ENCODE measurements at places on chromosomes 6 and 20.
A peak's percentile ranks its signal among the peaks of the same experiment; 100 is the strongest.

- DNase-seq: no peak
Measured at GRCh38 chr6:46128476-46128875, 1.3 kb upstream of the ENPP4 start.

DNA sequence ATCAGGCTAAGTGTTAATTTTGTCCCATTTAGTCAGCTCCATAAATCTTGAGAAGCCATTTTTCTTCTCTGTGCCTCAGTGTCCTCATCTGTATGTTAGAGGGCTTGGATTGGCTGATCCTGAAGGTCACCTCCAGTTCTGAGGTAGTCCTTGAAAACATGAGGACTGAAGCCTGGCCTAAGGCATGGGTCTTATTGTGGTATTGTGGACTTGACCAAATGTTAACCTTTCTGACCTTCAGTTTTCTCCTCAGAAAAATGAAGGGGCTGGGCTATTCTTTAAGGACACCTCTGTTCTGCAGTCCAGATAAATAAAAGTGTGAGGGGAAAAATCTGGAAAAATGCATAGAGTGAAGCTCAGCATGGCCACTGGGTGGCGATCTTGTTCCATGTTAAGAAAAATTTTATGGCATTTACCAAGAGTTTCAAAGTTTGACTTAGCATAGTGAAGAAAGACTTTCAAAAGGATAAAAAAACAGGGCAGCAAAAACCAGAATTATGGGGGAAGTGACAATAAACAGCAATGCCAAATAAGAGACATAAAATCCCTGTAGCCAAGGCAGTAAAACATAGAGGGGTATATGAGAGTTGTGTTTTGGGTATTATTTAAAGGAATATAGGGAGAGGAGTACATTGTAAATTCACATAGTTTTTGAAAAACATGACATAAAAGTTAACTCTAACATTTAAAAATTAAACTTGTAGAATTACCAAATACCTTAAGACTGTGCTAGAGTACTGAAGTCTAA lies 13.2 kb upstream of the TFB1M start:
- peak; percentile 51 for DNase-seq

DNA sequence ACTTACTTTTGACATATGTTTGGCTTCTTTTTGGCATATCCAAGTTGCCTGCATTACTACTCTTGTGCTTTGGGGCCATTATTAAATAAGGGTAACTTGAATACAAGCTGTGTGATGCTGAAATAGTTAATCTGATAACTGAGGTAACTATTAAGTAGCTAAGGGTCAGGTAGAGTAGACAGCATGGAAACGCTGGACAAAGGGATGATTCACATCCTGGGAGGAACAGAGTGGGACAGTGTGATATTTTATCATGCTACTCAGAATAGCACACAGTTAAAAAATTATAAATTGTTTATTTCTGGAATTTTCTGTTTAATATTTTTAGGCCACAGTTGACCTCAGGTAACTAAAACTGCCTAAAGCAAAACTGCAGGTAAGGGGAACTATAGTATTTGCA lies 483.9 kb downstream of the RFPL4B start:
- DNase-seq: no peak

- peak; percentile 28 for DNase-seq
Measured at GRCh38 chr6:79438030-79438429, 99.2 kb downstream of the LCA5 start.

DNA sequence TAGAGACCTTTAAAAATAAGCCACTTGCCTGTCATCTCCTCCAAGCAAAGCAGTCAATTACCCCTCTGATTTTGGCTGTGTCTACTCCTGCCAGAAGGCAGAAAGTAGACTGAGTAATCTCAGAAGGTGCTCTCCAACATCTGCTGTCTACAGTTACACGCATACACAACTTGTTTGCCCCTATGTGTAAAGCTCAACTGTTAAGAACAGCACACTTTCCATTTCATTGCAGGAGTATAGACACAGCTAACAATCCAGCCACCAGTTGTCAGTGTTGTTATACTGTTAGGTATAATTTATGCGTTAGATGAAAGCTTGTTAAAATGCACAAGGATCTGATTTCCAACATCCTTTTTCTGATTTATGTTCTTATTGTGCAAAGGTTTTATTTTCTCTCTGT lies 88.2 kb downstream of the SAMD3 start:
- no peak for DNase-seq

- DNase-seq: no peak
Measured at GRCh38 chr6:97663252-97663651, 380.2 kb upstream of the MMS22L start.

GRCh38 chr6:74170118-74170517 lies 474.1 kb downstream of the CD109 start:
- DNase-seq: no peak

GRCh38 chr20:33477386-33478234 lies 12.3 kb upstream of the CBFA2T2 start:
- DNase-seq: no peak

DNA sequence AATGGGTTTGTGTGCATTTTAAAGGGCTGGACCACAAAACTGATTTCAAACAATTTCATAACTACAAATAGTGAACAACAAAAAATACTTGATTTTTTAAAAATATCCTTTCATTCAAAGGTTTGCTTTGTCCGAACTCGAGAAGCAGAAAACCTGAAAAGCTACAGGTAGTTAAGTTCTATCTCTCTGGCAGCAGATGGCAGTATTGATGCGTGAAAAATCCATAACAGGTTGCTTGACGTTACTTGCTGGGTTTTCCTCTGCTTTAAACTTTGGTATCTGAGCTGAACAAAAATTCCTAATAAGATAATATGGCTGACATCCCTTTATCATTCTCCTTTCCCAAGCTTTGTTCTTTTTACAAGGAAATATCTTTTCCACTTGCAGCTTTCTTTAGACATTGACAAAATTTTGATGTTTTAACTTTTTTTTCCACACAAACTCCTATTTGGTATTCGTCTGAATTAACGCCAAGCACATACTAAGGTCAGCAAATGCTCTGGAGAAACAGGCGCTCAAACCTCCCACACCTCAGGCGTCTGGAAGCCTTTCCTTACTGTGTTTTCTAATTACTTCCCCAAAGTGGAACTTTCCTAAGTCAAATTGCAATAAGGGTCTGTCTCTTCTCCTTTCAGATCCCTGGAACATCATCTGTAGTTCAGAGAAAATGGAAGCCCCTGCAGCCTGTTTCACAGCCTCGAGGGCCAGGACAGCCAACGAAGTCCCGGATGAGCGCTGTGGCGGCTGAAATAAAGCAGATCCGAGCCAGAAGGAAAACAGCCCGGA lies 50.3 kb upstream of the GFRAL start:
- DNase-seq: peak; percentile 59

GRCh38 chr6:47098570-47098993 lies 56.5 kb upstream of the ADGRF1 start:
- no peak for DNase-seq

DNA sequence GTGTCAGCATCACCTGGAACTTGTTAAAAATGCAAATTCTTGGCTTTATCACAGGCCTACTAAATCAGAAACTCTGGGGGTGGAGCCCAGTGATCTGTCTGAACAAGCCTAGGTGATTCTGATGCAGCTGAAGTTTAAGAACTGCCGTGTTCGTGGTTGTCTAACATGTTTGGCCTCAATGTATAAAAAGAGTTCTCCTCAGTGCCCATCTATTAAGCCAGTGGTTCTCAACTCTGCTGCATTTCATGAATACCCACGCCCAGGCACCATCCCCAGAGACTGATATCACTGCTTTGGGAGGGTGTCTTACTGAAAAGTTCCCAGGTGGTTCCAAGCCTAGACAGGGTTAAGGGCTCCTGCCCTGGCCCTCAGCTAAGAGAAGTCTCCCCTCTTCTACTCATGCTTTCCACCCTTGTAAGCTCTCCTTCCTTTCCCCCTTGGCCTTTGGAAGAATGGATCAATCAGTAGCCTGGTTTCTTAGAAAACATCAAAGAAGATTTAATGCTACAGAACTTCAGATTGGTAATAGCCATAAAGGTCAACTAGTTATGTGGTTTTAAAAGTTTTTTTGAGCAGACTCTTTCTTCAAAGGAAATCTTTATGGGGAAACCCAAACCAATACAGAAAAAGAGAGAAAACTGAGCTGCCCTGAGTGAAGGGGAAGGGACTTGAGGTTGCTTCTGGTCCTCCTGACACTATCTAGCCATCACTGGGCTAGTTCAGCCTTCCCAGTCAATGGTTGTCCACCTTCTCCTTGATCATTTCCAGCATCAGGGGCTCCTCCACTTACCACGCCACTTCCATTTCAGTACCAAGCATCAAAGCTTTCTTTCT lies 38.9 kb upstream of the TNFAIP3 start:
- DNase-seq: no peak

- DNase-seq: no peak
Measured at GRCh38 chr6:88562353-88563276, 396.5 kb upstream of the CNR1 start.

- no peak for DNase-seq
Measured at GRCh38 chr6:21800948-21801438, 207.4 kb downstream of the SOX4 start.

DNA sequence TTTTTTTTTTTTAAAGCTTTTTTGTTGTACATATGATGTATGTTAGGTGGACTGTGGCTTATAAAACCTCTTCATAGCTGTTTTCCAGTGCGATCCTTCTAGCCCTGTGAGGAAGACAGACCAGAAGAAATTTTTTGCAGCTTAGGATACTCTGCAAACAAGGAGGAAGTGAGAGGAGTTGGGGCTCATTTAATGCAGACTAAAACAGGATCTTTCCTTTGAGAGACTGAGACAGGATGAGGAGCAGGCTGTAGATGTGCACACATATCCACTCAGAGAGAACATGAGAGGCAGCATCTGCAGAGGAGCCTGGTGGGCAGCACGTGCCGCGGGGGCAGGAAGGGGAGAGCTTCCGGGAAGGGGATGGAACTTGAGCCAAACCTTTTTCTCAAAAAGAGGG lies 45.7 kb downstream of the PPARD start:
- DNase-seq: no peak

DNA sequence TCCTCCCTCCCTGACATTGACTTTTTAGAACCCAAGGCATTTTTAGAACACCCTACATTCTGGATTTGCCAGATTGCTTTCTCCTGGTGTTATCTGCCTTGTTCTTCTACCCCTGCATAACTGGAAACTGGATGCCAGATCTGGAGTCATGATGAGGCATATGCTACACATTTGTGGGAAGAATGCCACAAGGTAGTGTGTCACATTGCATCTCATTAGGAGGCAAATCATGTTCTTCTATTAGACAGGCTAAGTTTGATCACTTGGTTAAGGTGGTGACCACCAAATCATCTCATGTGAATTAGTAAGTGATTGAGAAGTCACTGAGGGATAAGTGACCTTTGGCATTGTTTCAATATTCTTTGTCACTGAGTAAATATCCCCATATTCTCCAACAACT lies 12.9 kb upstream of the NKX2-2 start:
- no peak for DNase-seq

GRCh38 chr6:117226778-117227177 lies 38.6 kb upstream of the VGLL2 start:
- no peak for DNase-seq

- no peak for DNase-seq
Measured at GRCh38 chr20:12171923-12172524, 254.3 kb downstream of the BTBD3 start.

DNA sequence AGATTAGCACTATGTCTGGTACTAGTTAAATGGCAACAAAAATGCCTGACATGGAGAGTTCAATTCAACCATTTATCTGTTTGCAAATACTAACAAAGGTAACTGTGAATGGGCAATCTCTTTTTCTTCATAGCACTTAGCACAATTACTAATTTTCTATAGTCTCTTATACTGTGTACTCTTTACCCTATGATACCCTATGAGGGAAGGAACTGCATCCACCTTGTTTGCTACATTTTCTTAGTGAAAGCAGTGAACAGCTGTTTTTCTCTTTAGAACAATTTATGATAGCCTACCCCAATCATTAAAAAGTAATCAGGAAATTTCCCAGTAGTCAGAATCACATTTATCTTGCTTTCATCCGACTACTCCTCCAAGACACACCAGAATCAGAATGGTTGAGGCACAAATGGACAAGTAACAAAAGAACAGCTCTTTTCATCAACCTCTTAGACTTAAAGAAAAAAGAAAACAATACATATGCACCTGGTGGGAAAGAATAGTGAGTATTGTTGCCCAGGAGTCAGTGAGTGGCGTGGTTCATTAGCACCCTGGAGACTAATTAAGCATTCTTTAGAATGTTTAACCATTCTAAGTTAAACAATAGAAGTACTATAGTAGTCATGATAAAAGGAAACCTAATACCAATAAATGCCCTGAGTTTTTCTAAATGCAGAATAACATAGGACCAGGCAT lies 16.7 kb downstream of the ZNF292 start:
- DNase-seq: no peak

- DNase-seq: no peak
Measured at GRCh38 chr20:19943061-19943521, 74.1 kb upstream of the NAA20 start.

- DNase-seq: no peak
Measured at GRCh38 chr6:166623318-166623717, 3.7 kb downstream of the RPS6KA2 start.

DNA sequence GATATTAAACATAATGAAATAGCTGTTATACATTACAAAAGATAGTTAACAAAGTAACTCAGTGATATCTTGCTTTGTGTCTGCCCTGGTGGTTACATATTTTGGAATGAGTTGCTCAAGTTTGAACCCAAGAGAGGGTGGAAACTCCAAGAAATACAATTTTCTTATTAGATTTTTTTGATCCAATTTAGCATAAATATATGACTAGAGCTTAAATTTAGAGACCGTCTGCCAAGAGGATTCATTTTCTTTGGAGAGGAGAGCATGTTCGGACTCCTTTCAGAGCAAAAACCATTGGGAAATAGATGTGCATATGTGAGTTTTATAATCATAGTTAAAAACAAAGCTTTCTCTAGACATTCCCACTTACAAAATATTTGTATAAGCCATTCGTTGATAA lies 353.4 kb downstream of the EPM2A start:
- no peak for DNase-seq

DNA sequence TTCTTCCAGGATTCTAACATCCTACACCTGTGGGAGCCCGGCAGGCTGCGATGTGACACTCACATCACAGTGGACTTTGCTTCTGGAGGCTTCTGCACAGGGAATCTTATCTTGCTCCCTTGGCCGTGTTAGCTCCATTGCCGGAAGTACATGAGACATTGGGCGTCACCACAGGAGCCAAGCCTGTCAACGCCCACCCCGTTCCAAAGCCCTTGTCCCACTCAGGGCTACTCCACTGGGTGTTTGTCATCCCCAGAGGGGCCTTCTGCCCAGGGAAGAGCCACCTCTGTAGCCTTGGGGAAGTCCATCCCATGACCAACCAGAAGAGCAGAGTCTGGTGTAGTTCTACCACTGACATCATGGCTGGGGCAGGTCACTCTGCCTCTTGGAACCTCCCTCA lies 1.7 kb downstream of the RAB44 start:
- DNase-seq: no peak

- no peak for DNase-seq
Measured at GRCh38 chr6:163937071-163937470, 522.6 kb downstream of the QKI start.

- no peak for DNase-seq
Measured at GRCh38 chr20:41229259-41229658, 88.3 kb downstream of the ZHX3 start.

DNA sequence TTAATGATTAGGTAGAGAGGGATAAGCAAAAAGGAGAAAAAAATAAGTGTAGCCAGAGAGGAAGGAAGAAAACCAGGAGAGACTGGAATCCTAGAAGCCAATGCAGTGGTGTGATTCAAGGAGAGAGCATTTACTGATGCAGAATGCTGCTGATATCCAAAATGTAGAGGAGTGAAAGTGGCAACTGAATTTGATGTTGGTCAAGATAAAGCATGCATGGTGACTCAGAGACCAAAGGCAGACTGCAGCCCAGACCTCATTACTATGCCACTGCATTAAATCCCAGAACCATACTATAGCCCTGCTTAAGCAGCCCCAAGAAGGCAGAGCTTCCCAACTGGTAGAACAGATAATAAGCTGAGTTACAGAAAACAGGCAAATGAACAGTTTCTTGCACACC lies 15.8 kb downstream of the KLHL32 start:
- DNase-seq: no peak

Measured in renal cortex interstitium (tissue), 15 donors.